Chondrocyte (in vitro differentiated cells): ENCODE measurements at places on chromosomes 5 and 9. TPM values are rescaled to one million over a fixed set of nuclear protein-coding genes. Genes with fewer than 3 reads are reported as not detected.

The OBP2B gene
- total RNA-seq = not detected in 3 replicates

The RBM22 gene
- 34.7 to 39.7 TPM (median 36.0 TPM) in 3 replicates for total RNA-seq

- DNase-seq = no peak
- peaks cover 3% of the 10 kb centered on the region for H3K4me1 ChIP-seq
- H3K36me3 ChIP-seq = no peaks in the 10 kb centered on the region
- no peak overlapping the region for H3K27ac ChIP-seq
- no peak overlapping the region for H3K4me3 ChIP-seq
Measured at GRCh38 chr5:13029211-13029610, 915.3 kb downstream of the DNAH5 start.

DNA sequence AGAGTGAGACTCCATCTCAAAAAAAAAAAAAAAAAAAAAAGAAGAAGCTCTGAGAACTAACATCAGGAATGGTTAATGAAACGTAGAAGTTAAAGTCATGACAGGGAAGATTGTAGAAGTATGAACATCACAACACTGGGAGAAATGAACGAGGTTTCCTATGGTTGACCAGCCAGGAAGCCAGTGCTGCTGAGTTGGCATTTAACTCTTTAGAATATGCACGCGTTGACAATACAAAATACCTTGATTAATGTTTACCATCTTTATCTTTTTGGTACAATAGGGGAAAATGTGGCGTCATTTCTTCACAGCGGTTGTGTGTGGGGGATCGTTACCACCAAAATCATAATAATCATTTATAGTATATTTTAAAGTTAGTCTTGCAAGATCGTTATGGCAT, 32.0 kb downstream of the ABO start:
- H3K36me3 ChIP-seq = no peaks in the 10 kb centered on the region
- no peak for DNase-seq
- H3K4me3 ChIP-seq = no peak overlapping the region
- H3K27me3 ChIP-seq = peaks cover 22% of the 10 kb centered on the region
- no peak overlapping the region for H3K27ac ChIP-seq

- peaks cover 37% of the 10 kb centered on the region for H3K27me3 ChIP-seq
- DNase-seq = no peak
- no peaks in the 10 kb centered on the region for H3K36me3 ChIP-seq
- H3K4me1 ChIP-seq = peaks cover 12% of the 10 kb centered on the region
Measured at GRCh38 chr9:132412089-132412488, 2.1 kb downstream of the CFAP77 start.

DNA sequence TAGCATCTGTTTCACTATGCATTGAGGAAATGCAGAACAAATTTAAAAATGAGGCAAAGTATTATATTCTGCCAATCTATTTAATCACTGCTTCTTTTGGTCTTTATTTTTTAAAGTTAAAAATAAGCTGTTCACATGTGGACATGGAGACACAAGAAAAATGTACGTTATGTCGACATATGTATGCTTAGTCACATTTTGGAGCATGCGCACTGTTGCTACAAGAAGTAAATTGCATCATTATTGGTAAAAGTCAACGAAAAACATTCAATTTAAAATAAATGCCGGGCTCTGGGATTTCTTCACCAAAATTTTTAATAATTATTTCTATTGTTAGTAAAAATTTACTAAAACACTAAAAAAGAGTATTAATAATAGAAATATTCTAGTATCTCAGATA, 876.3 kb upstream of the CTNND2 start:
- no peaks in the 10 kb centered on the region for H3K4me1 ChIP-seq
- H3K36me3 ChIP-seq = no peaks in the 10 kb centered on the region
- no peak overlapping the region for H3K4me3 ChIP-seq
- DNase-seq = no peak
- H3K27me3 ChIP-seq = peaks cover 10% of the 10 kb centered on the region

- no peaks in the 10 kb centered on the region for H3K27me3 ChIP-seq
- peak overlapping the region; percentile 94 for H3K27ac ChIP-seq
- H3K36me3 ChIP-seq = no peaks in the 10 kb centered on the region
- H3K4me1 ChIP-seq = peaks cover 30% of the 10 kb centered on the region
- H3K4me3 ChIP-seq = peak overlapping the region; percentile 17
Measured at GRCh38 chr5:38468202-38468673, 88.2 kb downstream of the LIFR start.

DNA sequence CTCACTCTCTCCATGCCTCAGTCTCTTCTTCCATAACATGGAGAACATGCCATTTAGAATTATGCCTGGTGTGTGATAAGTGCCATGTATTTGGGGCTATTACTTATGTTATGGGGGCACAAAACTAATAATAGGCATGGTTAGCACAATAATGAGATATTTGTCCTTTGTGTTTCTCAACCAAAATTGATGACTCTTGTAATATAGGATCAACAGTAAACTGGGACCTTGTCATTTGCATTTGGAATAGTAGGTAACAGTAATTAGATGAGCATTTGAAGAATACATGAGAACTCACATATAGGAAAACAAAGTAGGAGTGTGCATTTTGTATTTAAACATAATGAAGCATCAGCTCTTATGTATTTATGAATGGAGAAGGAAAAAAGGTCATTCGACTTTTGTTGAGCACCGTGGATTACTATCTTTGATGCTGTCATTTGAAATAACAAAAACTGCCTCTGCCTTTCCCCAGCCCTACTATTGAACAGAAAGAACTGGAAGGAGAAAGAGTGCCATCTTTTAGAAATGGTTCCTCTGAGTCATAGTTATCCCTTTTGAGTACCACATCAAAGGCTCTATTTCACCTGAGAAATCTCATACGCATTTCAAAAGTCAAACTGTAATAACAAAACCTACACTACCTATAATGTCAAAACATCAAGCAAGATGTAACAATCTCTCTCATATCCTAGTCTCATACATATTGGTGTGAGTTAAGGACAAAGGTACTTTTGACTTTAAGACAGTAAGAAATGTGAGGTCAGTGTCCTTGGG, 655.2 kb downstream of the PDE4D start:
- no peaks in the 10 kb centered on the region for H3K27me3 ChIP-seq
- no peak for DNase-seq
- H3K36me3 ChIP-seq = no peaks in the 10 kb centered on the region
- no peak overlapping the region for H3K27ac ChIP-seq
- H3K4me3 ChIP-seq = no peak overlapping the region

GRCh38 chr9:126376311-126377175, 49.9 kb downstream of the MVB12B start:
- no peaks in the 10 kb centered on the region for H3K27me3 ChIP-seq
- peaks cover 59% of the 10 kb centered on the region for H3K4me1 ChIP-seq
- peaks cover 2% of the 10 kb centered on the region for H3K36me3 ChIP-seq
- H3K27ac ChIP-seq = peak overlapping the region; percentile 89
- no peak for DNase-seq
- H3K4me3 ChIP-seq = no peak overlapping the region

- H3K4me3 ChIP-seq = no peak overlapping the region
- no peak overlapping the region for H3K27ac ChIP-seq
- peaks cover 47% of the 10 kb centered on the region for H3K27me3 ChIP-seq
- H3K4me1 ChIP-seq = no peaks in the 10 kb centered on the region
Measured at GRCh38 chr9:136189394-136190236, 15.3 kb downstream of the LHX3 start.
